ENCODE measurements at places on chromosomes 7 and 10.
A peak's percentile ranks its signal among the peaks of the same experiment; 100 is the strongest.

GRCh38 chr7:49805371-49806007, 32.1 kb downstream of the VWC2 start:
- no peak for DNase-seq

DNA sequence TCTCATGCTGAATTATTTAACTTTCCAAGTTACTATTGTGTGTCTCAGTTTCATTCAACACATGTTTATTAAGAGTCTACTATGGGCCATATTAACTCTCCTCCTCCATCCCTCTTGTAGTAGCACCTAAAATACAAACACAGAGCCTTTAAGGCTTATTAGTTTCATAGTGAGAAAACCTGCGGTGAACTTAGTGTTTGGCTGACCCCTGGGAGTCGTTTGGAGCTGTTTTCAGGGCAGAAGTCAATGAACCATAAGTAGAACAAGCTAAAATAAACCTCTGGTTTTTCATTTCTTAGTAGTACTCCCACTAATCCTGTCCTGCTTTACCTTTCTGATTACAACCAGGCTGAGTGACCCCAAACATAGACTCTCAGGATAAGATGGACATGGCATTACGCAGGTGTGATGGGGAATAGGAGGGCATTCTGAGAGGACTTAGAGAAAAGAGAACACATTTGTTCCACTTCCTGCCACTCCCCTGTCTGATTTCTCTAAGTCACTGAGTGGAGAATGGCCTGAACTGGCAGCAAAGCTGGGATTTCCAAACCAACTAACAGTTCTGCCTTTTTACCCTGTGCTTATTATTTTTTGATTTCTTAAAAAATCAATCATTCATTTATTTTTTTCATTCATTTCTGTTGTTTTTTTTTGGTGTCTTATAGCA, 74.5 kb downstream of the LRMDA start:
- no peak for DNase-seq

DNA sequence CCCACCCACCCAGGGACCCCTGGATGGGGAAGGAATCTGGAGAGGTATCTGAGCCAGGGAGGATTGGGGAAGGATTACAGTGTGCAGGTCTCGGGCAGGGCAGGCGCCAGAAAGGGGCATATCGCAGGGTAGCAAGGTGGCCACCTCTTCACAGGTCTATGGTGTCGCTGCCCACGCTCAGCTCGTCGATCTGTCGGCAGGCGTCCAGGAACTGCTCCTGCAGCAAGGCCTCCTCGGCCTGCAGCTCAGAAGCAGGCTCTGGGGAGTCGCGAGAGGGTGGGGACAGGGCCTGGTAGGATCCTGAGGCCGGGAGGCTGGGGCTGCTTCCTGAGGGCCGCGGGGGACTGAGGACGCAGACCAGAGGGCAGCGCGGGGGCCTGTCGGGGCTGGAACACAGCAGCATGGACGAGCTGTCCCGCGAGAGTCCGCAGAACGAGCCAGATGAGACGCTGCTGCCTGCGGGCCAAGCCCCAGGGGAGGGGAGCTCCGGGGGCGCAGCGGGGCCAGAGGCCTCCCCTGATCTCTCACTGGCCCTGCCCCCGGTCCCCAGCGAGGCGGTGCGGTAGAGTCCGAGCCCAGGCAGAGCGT, 7.1 kb upstream of the RBM28 start:
- no peak for DNase-seq

DNA sequence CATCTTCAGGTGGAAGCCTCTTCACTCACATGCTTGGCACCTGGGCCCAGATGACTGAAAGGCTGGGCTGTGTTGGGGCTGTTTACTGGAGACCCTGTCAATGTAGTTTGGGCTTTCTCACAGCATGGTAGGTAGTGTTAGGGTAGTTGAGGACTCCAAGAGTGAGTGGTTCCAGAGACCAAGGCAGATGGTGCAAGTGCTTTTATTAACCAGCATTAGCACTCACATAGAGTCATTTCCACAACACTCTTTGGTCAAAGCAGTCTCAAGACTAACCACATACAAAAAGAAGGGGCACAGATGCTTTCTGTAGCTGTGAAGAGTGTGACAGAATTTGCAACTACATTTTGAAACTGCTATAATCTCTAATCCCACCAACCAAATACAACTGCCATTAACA, 135.0 kb downstream of the RTKN2 start:
- no peak for DNase-seq

DNA sequence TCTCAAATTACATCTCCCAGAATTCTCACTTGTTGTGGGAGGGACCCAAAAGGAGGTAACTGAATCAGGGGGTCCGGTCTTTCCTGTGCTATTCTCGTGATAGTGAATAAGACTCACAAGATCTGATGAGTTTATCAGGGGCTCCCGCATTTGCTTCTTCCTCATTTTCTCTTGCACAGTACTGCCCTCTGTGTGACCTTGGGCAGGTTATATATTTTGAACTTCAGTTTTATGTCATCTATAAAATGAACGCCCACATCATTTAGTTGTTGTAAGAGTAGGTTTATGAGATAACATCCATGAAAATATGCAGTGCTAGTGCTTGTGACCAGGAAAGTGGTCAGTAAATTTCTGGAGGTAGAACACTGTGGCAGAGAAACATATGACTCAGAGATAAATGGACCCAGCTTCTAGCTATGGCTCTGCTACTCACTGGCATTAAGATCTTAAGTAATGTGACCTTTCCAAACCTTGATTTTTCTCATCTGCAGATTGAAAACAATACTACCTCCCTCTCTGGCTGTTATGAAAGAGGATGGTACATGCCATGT, 44.3 kb downstream of the SCRN1 start:
- DNase-seq, result peak; percentile 12

DNA sequence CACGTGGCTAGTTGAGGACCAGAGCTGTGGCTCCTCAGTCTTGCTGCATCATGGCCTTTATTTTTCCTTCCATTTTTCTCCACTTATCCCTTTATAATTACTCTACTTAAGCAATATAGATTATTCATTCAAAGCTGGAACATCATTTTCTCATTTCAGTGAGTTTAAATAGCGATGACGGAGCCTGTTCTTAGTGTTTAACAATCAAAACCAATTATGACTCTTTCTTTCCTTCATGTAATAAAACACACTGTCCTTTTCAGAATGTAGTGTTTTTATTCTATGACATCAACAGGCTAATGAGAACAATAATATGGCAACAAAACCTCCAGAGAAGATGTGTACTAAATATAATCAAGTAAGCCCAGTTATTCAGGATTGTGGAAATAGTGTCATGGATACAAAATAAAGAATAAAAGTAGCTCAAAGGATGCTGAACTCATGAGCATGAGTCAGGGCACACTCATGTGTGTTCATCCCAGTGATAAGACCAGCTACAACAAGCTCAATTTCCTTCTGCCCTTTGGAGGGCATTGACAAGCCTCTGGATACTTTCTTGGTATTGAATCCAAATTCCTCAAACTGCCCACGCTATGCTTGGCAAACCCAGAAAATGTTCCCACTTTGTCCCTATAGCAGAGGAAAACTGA, 188.4 kb downstream of the CYP26A1 start:
- DNase-seq, result peak; percentile 86

GRCh38 chr10:103666087-103666761, 172.7 kb downstream of the NEURL1 start:
- DNase-seq, result peak; percentile 76

GRCh38 chr10:131871673-131872005, 29.2 kb upstream of the PPP2R2D start:
- no peak for DNase-seq

- DNase-seq, result no peak
These were observed 34.1 kb upstream of the SLC25A13 start for GRCh38 chr7:96355990-96356506.

GRCh38 chr7:101129603-101130117, 2.8 kb downstream of the SERPINE1 start:
- peak; percentile 41 for DNase-seq
